Stimulated activated CD8-positive, alpha-beta memory T cell treated with anti-CD3 and anti-CD28 coated beads, Interleukin-4, amount 100 ng/mL, for 24 hours (primary cell): ENCODE measurements at places on chromosomes 2 and 18.

GRCh38 chr2:105071379-105071778 lies 33.5 kb downstream of the MRPS9 start:
- DNase-seq: no peak

DNA sequence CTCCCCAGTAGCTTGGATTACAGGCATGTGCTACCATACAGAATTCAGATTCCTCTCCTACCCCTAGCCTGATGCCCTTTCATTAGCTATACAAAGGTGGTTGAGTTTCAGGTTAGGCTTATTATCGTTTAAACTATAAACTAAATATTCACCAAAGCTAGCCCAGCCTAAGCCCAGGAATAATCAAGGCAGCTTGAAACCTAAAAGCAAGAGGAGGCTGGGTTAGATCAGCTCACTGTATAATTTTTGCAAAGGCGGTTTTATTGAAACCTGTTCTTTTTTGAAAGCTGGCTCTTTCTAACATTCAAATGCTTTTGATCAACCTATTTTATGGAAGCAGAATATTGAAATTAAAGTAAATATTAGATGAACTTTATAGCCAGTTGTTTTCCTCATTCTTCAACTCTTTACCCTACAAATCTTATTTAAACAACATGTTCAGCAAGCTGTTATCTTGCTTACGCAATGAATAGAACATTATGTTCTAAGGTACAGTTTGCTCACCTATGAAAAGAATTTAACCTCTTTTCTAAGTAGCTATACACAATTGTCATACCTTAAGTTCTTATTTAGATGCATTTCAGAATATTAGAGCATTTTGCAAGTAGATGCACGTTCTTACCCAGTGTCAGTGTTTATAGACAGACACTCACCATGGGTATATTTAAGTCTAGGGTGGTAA lies 241.6 kb downstream of the NEDD4L start:
- no peak for DNase-seq

DNA sequence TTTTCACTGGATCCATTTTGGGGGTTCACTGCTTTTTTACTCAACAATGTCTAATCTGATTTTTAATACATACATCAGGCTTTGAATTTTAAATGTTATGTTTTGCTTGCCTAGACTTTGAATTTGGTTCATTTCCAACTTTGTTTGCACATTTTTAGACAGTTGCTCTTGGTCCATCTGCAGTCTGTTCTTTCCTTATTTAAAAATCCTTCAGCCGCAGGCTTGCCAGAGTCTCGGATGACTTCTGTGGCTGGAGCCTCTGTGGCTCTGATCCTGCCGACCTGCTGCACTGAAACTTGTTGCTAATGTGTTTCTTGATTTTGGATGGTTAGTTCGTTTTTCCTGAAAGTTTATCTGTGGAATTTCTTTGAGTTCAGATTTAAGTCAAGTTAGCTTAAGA lies 172.0 kb upstream of the ALKAL2 start:
- no peak for DNase-seq

DNA sequence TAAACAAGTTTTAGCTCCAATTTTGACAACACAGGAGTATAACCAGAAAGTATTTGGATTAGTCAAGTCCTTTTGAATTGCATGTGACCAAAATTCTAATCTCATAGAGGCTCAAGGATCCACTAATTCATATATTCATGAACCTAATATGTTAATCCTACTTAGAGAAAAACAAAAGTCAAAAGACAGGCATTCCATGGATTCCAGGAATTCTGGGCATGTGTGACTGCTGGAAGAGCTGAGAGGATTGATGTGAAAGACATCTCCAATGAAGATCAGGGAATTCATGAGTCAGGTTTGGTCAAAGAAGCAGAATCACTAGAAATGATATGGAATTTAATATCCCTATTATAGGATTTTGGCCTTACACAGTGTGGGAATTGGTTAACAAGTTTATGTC lies 1494.6 kb upstream of the DDX18 start:
- DNase-seq: no peak

DNA sequence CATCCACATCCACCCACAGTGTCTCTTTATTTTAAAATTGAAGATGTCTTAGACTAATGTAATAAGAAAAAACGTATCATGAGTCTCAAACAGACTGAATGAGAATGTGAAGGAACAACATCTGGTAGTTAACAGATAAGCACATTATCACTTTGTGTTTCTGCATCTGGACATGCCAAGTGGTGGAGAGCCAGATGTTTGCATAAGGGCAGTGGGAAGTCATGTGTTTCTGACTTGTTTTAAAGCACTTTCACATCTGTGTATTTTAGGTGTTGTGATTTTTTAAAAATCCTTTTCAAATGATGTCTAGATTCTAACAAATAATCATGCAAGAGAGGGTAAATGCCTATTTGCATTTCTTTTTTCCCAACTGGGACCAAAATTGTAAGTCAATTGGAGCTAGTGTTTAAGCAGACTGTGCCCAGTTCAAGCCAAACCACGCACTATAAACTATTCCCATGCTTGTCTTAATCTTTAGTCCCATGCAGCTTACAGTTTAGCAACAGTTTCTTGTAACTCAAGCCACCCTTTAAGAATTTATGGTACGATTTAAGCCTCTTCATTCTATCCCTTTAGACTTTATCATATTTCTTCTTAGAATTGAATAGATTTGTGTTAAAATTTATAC lies 272.7 kb upstream of the DOK6 start:
- no peak for DNase-seq

- no peak for DNase-seq
Observed at GRCh38 chr18:51463483-51464136, 266.1 kb upstream of the MEX3C start.

DNA sequence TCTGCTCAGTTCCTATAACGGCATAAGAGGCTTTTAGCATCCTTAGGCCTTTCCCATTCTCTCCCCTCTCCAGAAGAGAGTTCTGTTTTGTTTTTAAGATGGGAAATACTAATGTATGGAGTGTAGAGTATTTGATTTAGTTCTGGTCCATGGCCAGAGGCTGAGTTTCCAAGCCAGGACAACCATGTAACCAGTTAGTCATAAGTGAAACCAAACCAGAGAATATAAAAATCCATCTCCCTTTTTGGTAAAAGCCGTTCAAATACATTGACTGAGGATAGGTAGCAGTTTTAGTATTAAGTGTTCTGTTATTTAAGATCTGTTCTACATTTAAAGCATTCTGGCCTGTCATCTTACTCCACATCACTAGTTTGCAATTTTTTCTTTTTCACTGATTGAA lies 3.1 kb downstream of the PSMD1 start:
- no peak for DNase-seq

- DNase-seq: no peak
Observed at GRCh38 chr2:16012626-16013358, 72.4 kb downstream of the MYCN start.

- DNase-seq: peak; percentile 21
Observed at GRCh38 chr2:159124441-159124911, 156.0 kb downstream of the TANC1 start.

- no peak for DNase-seq
Observed at GRCh38 chr2:221444106-221444505, 128.0 kb downstream of the EPHA4 start.

GRCh38 chr18:79614211-79614955 lies 65.2 kb upstream of the CTDP1 start:
- no peak for DNase-seq

DNA sequence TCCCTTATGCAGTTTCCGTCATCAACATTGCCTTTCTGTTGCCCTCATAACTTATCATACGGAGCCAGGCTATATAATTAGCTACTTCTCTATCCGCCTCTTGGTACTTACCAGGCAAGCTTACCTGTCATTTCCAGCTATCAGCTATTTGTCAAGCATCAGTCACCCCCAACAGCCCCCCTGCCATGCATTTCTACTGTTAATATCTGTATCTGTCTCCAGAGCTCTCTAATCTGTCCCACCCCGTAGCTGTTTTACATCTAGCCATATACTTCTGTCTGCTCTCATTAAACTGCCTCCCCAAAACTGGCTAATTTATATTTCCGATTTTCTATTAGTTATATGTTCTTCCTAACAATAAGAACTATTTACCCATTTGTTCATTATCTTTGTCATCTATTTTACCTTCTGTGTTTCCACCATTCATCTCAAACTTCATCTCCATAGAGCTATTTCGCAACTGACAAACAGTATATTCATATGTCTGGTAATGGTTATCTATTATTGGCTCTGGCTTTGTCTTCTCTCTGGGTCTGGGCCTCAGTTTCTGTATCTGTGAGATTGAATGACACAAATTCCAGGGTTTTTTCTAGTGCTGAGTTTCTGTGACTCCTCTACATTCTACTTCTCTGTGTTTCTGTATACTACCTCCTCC lies 9.6 kb downstream of the EMX1 start:
- no peak for DNase-seq

- DNase-seq: no peak
Observed at GRCh38 chr2:203718087-203718486, 11.6 kb downstream of the CD28 start.

- no peak for DNase-seq
Observed at GRCh38 chr2:58972737-58973136, 731.6 kb upstream of the FANCL start.

GRCh38 chr2:145617906-145618305 lies 1098.0 kb upstream of the ZEB2 start:
- no peak for DNase-seq

DNA sequence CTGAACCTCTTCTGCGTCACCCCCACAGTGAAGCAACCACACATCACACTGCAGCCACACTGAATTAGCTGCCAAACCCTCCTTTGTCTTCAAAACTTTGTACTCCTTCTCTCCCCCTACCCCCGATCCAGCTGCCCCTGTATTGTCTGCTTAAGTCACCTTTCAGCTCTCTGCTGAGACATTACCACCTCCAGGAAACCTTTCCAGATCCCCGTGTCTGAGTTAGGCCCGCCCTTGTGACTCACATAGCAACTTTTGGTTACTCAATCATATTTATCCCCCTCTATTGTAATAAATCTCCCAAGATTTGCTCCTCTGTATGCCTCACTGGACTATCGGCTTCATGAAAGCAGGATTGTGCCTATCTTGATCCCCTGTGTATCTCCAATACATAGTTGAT lies 82.8 kb upstream of the CDCA7 start:
- DNase-seq: no peak

DNA sequence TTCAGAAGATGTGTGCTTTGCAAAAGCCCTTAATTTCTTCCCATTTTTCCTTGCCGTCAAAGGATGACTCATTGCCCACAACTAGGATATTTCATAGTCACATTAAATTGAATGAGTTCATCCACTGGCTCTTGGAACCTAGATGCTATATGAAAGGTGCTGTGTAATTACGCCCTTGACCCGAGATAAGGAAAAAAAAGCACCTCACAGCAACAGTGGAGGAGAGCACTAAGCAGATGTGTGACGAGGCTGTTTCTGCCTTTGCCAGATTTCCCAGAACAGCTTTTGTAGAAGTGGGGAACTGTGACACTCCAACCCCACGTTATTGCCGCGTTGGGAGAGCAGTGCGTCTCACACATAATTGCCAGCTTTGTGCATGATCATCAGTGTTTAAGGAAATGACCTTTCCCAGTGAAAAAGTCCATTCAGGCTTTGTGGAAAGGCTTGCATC lies 33.3 kb upstream of the TMEM87B start:
- no peak for DNase-seq

DNA sequence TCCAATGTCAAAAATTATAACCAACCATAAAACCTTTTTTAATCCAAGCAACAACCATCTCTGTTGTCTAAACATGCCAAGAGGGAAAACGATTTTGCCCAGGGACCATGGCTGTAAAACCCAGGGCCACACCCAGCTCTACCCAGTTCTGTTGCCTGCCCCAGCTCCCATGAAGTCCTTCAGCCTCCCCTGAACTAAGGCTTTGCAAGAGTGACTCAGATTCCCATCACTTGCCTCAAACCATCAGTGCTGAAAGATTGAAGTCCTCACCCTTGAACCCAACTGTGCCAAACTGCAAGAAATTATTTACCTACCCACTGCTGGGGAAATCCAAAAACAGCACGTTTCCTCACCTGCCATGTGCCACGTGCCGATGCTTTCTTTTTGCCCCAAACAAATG lies 102.5 kb downstream of the TFCP2L1 start:
- no peak for DNase-seq

DNA sequence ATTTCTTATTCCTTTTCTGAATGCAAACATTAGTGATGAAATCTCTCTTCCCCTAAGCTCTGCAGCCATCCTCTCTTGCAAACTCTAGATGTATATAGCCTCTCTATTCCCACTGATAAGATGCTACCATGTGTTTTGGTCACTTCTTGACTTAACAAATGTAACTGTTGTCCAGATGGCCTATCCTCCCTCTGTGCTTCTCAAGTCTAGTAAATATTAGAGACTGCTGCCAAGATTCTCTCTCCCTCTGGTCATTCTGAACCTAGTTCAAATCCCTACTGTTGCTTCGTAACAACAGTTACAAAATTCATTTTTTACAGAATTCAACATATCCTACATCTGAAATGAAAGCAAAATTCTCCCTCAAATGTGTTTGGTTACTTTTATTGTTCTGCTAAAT lies 156.6 kb downstream of the TXNL1 start:
- DNase-seq: no peak

DNA sequence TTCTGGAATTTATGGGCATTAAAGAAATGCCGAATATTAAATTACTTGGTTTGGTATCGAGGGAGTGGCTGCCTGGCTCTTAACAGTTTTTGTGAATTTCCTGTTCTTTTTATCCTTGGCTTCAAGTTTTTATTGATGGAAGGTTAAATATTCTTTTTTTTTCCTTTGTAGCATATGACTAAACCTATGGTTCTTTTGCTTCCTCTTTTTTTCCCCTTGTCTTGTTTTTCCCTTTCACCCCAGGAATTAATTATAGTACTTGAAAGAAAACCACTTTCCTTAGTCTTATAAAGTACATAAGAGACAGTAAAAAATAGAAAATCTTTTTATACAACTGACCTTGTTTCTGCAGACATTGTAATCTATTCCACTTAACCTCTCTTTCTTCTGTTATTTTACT lies 42.4 kb downstream of the MGAT5 start:
- DNase-seq: no peak

DNA sequence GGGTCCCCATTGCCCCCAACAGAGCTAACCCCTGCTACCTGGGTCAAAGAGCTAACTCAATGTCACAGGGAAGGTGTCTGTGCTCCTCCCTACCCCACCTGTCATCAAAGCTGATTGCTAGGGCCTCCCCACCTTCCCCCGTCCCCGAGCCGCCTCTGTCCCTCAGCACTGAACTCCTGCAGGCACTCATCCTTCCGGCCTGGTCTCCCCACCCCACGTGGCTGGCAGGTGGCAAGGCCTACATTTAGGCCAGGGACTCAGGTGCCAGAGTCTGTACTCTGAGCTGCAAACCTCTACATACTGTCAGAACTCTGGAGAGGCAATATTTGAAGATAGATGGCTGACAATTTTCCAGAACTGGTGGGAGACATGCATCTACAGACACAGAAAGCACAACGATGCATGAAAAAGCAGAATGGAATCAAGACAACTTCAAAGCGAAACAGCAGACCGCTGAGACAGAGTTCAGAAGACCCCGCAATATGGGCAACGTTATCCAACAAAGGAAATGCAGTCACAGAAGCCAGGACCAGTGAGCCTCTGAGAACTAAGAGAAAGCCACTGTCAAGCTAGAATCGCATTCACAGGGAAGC lies 195.8 kb downstream of the HDAC4 start:
- DNase-seq: no peak

- no peak for DNase-seq
Observed at GRCh38 chr18:74493689-74494088, 2.5 kb upstream of the CNDP2 start.

GRCh38 chr2:195659114-195659513 lies 2.1 kb downstream of the SLC39A10 start:
- no peak for DNase-seq
